ENCODE measurements at places on chromosomes 13 and 19.

DNA sequence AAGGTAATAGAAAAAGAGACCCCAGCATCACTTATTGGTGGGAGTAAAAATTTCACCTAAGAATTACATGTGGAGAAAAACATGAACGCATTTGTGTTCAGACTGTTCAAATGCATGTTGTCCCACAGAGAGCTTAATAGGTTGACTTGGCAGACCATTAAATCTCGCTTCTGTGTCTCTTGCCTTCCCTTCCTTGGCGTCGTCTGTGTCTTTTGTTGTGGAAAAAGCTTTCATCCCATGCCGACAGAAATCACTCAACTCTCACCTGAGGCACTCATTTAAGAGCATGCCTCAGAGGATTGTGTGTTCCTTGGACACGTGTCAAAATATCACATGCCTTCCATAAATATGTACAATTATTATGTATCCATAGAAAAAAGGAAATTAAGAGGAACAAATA lies 24.4 kb upstream of the CACNA1A start:
- DNase-seq = no peak

DNA sequence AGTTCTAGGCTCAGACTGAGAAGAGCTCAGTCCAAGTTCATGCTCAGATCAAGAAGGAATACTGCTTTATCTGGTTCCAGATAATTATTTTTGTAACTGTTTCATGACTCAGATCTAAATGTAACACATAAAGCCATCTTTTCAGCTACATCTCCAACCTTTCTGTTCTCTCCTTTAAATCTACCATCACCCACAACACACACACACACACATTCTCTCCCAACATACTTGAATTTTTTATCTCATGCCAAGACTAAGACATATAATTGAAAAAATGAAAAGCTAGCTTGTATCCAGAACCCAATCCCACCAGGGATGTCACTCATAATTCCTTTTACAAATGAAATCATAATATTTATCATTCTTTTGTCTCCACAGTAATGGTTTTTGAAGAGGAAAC lies 7.6 kb downstream of the KATNAL1 start:
- DNase-seq = no peak

DNA sequence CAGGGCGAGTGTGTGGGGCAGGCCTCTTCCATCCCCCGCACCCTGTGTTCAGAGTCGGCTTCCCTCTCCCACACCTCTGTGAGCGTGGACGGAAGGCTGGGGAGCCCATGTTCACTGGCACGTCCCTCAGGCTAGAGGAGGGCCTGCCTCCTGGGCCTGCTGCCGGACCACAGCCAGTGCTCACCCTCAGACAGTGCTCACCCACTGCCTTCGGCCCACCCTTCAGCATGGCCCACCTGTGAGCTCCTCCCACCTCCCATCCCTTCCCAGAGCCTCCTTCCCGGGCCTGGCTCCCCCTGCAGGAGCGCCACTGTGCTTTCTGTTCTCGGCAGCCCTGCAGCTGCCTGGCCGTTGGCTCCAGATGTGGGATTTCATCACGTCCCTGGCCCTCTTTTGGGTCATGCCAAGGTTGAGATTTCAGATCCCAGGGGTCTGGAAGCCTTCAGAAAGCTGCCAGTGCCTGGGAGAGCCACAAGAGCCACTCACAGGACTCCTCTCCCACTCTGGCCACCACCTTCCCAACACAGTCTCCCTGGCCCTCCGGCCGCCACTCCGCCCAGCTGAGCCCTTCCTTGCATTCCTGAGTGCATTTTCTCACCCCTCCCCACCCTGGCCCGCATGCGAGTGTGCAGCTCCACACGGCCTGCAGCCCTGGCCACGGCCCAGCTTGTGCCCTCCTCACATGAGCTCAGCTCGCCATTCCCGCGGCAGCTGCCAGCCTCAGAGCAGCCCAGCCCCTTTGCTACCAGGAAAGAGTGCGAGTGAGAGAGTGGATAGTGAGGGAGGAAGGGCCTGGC lies 25.3 kb downstream of the CAPN12 start:
- DNase-seq = no peak

DNA sequence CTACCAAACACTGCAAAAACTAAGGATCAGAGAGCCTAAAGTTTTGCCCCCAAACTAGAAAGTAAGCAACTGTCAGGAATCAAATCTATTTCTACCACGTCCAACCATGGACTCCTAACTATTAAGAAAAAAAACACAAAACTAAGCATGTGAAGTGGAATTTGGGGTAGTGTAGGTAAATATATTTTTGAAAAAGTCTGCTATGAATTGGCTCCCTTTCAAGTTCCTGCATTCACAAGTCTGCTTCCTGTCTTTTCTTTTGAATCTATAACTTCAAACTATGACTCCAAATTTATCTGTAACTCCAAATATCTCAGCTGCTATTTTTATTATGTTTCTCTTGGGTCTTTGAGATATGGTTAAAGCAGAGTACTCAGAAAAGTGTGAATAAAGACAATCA lies 47.0 kb downstream of the PCDH9 start:
- no peak for DNase-seq

DNA sequence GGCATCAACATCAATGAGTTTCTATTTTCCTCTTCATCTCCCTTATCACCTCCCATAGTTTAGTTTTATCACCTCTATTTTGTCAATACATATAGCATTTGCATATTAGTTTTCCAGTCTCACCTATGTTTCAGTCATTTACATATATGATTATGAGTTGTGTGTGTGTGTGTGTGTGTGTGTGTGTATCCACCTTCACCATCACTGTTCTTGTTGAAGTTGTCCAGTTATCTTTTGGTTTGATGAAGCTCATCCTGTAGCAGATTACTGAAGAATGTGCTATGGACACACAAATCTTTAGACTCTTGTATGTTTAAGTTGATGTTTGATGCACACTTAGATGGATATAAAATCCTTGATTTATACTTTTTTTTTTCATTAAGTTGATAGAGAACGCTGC lies 40.5 kb downstream of the SPACA7 start:
- no peak for DNase-seq

GRCh38 chr13:78372581-78372980 lies 230.8 kb downstream of the POU4F1 start:
- no peak for DNase-seq

DNA sequence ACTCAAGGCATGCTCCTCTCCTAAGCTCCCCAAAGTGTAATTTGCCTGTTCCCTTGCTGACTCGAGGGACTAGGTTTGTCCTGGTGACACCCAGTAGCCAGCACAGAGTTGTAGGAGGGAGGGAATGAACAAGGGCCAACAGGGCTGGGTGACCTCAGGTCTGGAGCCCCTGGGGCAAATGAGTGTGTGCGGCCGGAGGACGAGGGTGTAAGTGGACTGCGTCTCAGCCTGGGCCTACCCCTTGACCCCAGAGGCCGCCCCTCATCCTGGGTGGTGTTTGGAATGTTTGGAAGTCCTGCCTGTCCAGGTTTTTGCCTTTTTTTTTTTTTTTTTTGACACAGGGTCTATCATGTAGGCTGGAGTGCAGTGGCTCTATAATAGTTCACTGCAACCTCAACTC lies 1.3 kb upstream of the ZNF653 start:
- DNase-seq = no peak

DNA sequence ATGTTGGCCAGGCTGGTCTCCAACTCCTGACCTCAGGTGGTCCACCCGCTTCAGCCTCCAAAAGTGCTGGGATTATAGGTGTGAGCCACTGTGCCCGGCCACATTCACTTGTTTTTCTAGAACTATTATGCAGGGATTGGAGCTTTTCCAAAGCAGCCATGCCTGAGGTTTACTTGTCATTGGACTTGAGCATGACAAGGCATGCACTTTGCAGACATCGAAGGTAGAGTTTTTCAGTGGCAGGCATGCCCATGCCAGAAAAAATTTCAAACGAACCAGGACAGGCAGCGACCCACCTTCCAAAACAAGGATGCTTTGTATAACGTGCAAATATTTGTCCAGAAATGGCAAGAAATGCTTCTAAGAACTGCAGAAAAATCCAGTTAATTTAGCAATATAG lies 17.7 kb downstream of the PNMA8A start:
- no peak for DNase-seq

DNA sequence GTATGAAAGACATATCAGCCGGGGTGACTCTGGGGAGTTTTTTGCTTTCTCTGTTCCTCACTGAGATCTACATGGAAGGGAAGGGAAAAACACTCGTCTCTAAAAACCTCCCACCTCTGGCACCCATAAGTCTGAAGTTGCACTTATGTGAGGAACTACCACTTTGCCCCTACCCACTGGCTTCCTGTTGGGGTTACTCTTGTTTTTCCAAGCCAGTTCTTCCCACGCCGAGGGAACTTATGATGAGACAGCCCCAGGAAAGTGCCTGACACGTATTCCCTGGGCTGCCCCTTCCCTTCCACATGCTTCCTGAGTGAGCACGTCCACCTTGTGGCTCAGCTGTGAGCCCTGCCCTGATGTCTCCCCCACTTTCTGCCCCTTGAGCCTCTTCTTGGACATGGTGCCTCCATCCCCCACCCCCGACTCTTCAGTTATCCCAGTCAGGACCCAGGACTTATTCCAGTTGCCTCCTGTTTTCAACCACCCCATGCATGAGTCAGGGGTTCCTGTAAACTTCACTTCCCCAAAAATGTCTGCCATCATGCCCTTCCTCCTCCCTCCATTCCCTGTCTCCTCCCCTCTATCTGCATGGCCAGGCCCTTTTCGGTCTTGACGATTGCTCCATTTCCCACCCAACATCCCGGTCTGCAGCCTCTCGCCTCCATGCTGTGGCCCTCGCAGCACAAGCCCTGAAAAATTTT lies 5.1 kb upstream of the SIGLEC7 start:
- no peak for DNase-seq

GRCh38 chr13:109494925-109495369 lies 291.4 kb downstream of the IRS2 start:
- DNase-seq = no peak

DNA sequence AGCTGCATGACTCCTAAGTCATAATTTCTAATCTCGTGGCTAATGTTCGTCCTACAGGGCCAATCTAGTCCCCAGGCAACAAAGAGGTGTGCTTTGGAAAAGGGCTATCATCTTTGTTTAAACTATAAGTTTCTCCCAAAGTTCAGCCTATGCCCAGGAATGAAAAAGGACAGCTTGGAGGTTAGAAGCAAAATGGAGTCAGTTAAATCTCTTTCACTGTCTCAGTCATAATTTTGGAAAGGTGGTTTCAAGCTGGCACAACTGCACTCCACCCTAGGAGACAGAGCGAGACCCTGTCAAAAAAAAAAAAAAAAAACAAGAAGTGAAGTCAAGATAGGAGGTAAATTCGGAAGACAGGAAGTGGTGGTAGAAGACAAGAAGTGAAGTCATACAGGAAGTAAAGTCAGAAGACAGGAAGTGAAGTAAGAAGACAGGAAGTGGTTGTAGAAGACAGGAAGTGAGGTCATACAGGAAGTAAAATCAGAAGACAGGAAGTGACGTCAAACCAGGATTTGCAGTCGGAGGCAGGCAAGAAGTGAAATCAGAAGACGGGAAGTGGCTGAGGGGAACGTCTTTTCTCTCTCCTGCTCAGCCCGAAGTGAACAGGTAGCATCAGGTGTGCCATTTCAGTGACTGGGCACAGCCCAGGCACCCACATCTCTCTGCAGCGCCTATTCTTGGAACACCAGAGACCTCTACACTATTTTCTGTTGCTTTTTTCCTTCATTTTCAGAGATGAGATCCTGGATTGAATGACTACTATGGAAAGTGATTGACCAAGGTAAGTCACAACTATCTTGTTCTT lies 32.2 kb downstream of the GP6 start:
- DNase-seq = no peak

GRCh38 chr19:46076951-46077814 lies 36.4 kb upstream of the IGFL4 start:
- no peak for DNase-seq

- DNase-seq = no peak
Measured at GRCh38 chr13:99282264-99283231, 24.4 kb upstream of the GPR18 start.

DNA sequence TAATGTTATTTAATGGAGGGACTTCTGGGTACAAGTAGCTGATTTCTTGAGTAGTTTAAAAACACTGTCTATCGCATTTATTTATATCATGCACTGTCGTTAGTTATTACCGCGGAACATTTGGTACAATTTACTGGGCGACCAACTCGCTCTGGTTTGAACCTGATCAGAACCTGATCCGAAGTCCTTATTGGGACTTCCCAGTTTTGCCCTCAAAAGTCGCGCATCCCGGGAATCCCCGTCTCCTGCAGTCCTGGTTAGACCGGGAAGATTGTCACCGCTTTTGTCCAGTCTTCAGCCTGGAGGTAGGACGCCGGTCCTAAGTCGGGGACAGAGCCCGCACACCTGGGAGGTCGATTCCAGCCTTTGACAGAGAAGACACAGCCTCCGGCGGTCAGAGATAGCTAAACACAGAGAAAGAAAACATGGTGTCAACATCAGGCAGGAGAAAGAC lies 694 bp downstream of the CLN5 start:
- DNase-seq = peak; percentile 18

- no peak for DNase-seq
Measured at GRCh38 chr13:98609756-98610155, 32.8 kb upstream of the STK24 start.

- no peak for DNase-seq
Measured at GRCh38 chr19:33286899-33287298, 15.4 kb downstream of the CEBPA start.

DNA sequence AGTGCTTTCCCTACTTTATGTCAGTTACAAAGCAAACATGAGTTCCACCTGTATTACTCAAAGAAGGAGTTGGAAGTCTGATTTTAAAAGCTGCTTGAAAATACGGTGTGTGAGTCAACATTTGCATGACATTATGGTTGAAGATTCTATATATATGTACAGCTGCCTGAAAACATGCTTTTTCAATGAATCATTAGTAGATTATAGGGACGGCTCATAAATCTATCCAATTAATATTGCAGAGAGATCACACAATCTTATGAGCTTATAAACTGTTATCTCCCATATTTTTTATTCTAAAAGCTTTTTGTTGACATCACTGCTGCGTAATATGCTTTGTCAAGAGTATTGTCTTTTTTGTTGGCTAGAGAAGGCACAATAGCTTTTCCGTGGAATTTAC lies 873.8 kb downstream of the SLITRK6 start:
- DNase-seq = no peak

DNA sequence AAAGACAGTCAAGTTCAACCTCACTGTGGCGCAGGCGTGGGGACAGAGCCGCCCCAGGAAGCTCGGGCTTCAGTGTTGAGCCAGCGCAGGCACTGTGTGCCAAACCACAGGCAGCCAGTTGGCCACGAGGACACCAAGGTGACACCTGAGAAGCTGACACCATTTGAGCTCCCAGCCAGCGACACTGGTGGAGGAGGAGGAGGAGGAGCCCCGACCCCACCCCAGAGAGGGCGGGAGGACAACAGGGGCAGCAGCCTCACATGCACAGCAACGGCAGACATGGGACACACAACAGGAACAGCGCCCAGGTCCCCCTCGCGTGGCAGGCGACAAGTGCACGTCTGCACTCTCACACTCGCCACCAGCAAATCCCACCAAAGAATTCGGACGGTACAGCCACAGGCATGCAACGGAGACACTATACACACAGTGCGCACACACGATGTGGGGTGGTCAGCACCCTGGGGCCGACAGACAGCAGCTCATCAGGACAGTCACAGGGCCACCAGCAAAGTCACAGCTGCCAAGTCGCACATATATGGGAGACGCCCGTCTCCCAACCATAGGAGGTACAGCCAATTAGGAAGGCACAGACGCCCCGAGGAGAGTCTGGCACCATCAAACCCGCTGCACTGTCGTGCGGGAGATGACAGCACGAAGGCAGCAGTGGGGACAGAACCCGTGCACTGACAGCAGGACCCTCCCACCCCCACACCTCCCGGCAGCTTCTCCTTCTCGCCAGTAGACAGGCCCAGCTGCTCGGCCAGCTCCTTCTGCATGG lies 3.4 kb downstream of the EIF3G start:
- DNase-seq = no peak
